Vagina (tissue), 2 donors: ENCODE measurements at places on chromosomes 4 and X.

- no peak for DNase-seq
Measured at GRCh38 chrX:78024349-78025059, 55.1 kb upstream of the PGAM4 start.

DNA sequence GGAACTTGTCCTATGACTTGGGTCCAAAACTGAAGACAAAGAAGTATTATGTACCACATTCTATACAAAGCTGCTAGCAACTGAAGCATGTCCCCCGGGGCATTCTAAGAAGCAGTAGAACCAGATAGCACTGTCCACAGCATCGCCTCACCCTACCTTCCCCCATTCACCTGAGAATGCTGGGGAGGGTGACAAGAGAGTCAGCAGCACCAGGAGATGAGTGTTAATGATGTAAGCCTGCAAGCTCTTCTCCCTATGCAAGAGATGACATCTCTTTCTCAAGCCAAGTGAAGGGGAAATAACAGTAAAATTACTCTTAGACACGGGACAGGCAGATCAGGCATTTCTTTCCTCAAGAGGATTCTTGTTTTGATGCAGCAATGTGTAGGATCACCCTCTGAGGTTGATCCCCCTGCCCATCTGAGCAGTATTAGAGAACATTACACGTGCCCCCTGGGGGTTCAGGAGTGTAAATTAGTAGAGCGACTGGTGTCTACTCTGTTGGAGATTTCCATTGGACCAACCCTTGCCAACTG is 13.9 kb upstream of the TLR1 start:
- DNase-seq, result no peak

GRCh38 chr4:15605537-15605936 is 49.6 kb downstream of the FBXL5 start:
- DNase-seq, result no peak

DNA sequence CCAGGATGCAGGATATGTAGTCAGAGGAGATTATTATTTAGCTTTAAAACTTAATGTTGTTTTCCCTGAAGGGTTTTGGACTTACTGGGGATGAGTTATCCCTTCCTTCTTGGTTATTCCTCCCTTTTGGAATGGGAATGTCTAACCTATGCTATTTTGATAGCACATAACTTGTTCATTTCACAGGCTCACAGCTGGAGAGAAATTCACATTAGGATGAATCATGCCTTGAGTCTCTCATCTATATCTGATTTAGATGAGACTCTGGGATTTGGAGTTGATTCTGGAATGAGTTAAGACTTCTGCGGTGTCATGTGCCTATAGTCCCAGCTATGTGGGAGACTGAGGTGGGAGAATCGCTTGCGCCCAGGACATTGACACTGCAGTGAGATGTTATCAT is 81.1 kb downstream of the ATP11C start:
- DNase-seq, result no peak

GRCh38 chr4:8403173-8403753 is 37.3 kb downstream of the ACOX3 start:
- no peak for DNase-seq

DNA sequence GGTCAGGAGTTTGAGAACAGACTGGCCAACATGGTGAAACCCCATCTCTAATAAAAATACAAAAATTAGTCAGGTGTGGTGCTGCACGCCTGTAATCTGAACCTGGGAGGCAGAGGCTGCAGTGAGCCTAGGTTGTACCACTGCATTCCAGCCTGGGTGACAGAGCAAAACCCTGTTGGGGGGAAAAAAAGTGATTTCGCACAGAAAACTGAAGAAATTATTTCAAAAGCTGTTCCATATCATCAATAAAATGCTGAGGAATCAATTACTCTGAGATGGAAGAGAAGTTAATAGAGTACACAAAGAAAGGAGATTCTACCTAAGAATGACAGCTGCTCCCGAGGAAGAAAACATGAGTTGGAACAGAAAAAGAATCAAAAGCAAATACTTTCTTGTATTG is 95.9 kb downstream of the PDGFC start:
- DNase-seq, result no peak

GRCh38 chrX:22126327-22126726 is 94.2 kb downstream of the PHEX start:
- no peak for DNase-seq

DNA sequence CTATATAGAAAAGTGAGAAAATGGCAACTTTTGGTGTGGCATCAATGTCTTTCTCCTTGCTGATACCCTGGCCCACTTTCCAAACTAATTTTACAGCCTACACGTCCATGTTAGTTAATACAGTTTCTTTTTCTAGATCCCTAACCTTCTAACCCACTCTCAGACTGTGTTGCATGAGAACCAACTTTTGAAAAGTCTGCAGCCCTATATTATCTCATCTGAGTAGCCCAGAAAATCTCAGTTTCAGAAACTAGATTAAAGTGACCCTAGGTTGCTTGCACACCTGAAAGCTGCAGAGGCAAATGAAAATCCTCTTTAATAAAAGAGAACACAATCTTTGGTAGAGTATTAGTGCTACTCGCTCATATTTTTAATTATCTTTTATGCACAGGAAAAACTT is 371.6 kb upstream of the EMCN start:
- DNase-seq, result no peak

GRCh38 chrX:40248822-40249221 is 151.1 kb upstream of the BCOR start:
- no peak for DNase-seq

DNA sequence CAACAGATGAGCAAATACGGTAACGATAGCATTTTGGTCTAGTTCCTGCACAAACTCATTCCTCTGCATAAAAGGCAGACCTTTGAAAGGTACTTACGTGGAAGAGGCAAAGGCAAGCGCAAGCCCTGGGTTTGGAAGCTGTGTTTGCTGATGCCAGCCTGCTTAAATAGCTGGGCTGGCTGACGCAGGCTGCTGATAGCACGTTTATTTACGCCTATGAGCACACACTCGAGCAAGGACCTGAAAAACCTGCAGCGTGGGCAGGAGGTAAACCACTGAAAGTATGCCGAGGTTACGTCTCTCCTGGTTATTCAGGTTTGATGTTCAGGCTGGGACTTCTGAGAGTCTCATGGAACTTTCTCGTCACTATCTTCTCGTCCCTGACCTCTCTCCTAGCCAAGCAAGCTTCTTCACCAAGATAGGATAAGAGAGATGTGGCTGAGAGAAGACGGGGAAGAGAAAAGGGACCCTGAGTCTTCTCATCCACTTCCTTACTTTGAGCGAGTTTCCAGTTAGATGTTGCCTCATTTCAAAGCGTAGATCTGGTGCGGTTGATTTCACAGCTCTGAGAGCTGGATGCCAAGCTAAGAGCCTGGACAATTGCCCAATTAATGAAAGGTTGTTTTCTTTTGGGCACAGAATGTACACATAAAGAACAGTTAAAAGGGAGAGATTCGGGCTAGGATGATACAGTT is at the start of gene HOPX:
Gene HOPX (minus strand): TSS at position 139 of the 695 bp plus-strand sequence. CDS start 23,480 bp downstream, outside the sequence.
- DNase-seq, result no peak

DNA sequence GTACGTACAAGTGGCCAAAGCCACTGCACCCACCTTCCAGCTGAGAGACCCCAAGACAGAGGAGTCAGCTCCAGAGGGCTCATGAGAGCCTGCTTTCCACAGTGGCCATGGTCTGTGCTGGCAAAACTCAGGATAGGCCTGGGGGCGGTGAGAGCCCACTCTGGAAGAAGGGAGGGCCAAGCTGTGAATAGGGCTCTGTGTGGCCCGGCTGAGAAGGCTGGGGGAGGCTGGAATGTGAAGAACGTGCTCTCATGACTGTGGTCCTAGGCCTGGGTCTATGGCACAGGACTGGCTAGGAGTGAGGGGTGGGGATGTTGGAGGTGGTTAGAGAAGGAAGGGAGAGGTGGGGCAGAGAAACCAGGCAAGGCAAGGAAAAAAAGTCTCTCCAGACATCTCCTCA is 13.3 kb downstream of the STARD8 start:
- no peak for DNase-seq

DNA sequence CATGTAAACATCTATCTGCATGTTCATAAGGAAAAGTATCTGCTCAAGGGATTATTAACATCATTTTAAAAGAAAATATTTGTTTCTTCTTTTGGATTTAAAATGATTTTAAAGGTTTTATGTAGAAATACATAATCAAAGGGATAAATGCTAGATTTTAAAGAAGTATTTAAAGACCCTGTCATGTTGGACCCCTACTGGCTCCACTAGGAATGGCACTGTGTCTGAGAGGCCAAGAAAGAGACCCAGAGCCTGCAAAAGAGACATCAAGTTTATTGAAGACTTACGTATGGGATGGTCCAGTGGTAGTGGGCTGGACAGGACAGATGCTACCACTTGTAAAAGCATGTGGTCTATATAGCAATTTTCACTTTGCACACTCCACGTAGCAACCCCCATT is 78.7 kb upstream of the PCDH18 start:
- DNase-seq, result no peak

DNA sequence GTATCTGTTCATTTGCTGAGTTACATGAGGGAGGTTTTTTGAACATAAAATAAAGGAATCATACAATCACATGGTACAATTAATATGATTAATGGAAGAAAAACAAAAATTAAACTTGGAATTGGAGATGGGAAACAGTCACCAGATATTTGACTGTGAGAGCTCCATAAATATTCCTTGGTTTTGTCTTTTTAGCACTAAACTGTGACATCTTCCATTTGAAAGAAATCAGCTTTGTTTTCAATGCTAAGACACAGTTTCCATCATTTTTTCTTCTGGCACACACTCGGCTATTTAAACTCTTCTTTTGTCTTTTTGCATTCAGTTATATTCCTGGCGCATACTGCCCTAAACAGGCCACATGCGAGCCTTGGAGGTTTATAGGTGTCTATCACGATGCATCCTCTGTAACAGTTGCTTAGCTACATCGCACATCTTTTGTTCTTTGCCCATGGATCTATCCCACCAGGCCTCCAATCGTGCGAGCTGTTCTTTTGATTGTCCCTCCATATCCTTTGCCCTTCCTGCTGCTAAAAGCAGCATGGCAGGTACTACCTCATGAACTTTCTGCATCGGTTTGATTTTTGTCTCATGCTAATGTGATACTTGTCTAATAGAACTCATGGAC is 158.3 kb downstream of the LDB2 start:
- DNase-seq, result no peak

GRCh38 chrX:71815121-71815905 is 52.2 kb downstream of the CXorf49B start:
- no peak for DNase-seq

- no peak for DNase-seq
Measured at GRCh38 chr4:144288011-144288903, 147.7 kb upstream of the GYPA start.

- no peak for DNase-seq
Measured at GRCh38 chr4:61400439-61401038, 200.4 kb downstream of the ADGRL3 start.

DNA sequence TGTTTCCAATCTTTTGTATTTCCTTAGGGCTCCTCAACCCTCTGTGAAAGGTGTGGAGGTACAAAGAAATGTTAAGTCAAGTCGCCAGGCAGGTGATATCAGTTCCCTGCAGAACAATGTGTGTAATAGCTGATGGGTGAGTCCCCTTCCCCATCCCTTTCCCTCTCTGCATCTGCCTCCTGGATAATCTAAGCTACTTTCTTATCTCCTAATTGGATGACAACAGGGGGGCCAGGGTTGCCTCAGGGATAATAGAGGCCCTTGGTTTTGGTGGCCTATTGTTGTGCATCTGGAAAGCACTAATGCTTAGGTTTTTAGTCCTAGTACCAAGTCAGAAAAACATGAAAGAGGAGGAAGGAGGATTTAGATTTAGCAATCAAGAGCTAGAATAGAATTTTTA is 29.1 kb downstream of the MAGED1 start:
- no peak for DNase-seq

- no peak for DNase-seq
Measured at GRCh38 chr4:68465058-68465457, 17.8 kb downstream of the TMPRSS11E start.

- DNase-seq, result no peak
Measured at GRCh38 chr4:7727749-7728148, 211.9 kb downstream of the AFAP1 start.

DNA sequence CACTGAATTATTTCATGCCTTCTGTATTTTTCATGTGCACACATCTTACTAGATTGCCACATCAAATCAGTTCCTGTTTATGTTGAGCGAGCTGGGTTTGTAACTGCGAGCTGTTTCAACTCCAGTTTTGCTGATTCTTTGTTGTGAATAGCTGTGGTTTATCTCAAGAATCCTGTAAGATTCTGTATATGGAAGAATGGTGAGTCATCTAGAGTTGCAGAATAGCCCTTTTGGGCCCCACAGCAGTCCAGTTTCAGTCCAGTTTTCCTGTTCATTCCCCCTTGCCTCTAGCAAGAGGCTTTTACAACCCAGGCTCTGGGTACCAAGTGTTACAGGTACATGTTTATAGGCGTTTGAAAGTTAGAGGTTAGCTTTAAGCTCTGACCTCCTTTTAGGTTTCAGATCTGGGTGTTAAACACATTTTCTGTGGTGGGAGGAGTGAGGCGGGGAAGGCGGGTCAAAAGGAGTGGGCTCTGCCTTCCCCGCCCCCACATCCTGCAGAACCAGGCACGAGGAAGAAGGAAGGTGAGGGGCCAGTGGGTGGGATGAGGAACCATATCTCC is 32.7 kb downstream of the TBC1D14 start:
- DNase-seq, result no peak

DNA sequence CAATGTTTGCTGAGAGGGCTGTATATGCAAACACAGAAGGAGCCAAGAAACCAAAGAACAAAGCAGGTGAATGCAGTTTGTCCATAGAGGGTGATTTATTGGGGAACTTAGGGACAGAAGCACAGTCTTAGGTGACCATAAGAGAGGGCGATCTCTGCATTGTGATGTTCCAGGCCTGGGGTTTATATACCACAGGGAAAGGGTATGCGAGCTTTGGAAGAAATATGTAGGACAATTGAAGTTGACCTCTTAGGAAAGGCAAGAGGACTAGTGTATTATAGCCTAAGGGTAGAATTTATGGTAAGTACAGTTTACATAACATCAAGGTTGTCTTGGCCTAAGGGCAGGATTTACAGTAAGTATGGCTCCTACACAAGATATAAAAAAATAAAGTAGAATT is 27.8 kb downstream of the FAM184B start:
- no peak for DNase-seq

DNA sequence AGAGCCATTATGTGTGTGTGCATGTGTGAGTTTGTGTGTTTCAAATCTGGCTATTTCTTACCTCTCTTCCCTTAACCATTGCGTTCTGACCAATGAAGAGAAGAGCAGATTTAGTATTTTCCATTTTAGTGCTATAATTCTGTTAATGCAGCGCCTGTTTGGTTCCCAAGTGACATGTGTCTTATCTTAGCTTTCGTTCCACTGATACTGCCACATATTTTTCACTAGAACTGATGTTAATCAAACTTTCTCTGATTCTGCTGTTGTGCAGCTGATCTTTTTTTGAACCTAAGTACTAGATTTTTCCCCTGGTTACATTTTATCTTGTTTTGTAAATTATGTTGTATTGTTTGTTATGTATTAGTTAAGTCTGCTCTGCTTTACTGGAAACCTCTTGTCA is 152.9 kb upstream of the MID1 start:
- no peak for DNase-seq

DNA sequence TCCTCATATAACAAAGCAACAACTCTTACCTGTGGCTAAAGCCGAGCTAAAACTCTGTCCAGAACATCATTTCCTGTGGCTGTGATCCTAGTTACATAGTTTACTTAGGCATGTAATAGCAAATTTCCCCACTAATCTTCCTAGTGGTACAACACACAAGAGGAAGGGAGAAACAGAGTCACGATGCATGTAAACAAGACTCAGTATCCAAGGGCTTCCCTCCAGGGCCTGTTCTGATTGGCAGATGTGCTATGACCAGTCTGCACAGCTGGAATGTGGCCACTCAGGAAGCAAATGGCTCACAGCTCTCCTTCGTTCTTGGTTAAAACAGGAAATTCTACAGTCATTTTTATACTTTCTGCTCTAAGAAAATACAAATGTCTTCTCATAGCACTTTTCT is 49.2 kb upstream of the PRSS48 start:
- DNase-seq, result no peak
